NCI-H748 treated with DMSO at 0.1 percent for 48 hours (cell line): ENCODE measurements at places on chromosomes 1 and 21.

- DNase-seq, result no peak
Measured at GRCh38 chr1:200921571-200922110, 26.9 kb downstream of the INAVA start.

DNA sequence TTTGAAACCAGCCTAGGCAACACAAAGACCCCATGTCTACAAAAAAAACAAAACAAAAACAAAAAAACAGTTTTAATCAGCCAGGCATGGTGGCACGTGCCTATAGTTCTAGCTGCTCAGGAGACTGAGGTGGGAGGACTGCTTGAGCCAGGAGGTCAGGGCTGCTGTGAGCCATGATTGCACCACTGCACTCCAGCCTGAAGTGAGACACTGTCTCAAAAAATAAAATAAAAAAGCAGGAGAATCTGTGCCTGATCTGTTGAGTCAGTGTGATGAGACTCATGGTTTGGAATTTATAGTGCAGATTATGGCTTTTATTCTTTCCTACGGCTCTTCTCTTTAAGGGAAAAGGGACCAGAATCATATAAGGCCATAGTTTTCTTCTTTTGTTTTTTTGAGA is 16.5 kb downstream of the TRIT1 start:
- DNase-seq, result no peak

GRCh38 chr1:192538407-192539296 is 36.9 kb upstream of the RGS1 start:
- no peak for DNase-seq

DNA sequence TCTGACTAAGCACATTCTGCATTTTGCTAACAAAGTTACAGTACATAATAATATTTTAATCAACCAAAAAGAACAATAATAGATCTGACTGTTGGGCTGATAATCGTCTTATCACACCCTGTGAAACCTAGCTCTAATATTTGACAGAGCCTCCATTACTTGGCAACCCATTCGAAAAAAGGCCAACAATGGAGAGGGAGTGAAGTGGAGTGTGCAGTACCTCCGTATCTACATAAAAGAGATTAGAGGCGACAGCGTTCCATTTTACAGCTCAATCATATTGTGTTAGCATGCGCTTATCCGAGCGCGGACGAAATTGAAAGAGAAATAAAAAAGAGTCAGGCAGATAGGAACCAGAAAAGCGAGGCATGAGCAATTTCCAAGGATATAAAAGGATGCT is 137.3 kb upstream of the USH2A start:
- DNase-seq, result no peak

DNA sequence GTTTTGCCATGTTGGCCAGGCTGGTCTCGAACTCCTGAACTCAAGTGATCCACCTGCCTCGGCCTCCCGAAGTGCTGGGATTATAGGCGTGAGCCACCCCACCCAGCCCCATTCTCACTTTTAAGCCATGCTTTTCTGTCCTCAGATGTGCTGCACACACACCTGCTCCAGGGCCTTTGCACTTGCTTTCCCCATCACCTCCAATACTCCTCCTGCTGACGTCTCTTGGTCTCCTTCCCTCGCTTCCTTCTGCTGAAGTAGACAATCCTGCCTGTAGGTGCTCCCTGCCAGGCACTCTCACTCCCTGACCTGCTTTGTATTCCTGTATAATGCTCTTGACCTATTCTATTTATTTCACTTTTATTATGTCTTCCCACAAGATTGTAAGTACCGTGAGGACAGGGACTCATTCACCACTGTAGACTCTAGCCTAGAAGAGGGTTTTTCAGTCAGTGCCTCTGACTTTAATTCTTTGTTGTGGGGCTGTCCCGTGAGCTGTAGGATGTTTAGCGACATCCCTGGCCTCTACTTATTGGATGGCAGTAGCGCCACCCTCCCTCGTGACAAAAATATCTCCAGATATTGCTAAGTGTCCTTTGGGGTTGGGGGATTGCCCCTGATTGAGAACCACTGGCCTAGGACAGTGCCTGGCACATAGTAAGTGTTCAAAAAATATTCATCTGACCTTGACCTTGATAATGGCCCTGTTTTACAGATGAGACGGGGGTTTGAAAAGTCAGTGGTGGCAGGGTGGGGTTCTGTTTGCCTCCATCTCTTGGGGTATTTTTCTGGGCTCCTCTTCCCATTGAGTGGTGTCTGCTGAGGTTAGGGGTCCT is 4.6 kb downstream of the TNFRSF1B start:
- no peak for DNase-seq

GRCh38 chr21:16409352-16409751 is 679.6 kb downstream of the USP25 start:
- DNase-seq, result no peak

DNA sequence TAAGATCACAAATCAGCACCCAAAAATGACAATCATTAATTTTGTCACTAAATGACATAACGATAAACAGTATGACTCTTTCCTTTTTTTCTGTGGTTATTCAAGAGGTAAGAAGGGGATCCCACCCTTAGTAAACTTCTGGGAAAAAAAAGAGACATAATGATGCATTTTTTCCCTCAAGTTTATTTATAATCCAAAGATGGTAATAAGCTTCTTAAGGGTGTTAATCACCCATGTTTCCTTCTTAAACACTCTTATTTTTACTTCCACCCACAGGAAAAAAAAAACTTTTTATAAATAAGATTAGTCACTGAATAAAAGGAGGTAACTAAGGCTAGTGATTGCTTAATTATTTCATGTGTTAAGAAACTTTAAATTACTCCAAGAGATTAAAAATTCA is 24.7 kb downstream of the RGS1 start:
- no peak for DNase-seq

- DNase-seq, result no peak
Measured at GRCh38 chr1:117699953-117700352, 94.1 kb downstream of the TENT5C start.

DNA sequence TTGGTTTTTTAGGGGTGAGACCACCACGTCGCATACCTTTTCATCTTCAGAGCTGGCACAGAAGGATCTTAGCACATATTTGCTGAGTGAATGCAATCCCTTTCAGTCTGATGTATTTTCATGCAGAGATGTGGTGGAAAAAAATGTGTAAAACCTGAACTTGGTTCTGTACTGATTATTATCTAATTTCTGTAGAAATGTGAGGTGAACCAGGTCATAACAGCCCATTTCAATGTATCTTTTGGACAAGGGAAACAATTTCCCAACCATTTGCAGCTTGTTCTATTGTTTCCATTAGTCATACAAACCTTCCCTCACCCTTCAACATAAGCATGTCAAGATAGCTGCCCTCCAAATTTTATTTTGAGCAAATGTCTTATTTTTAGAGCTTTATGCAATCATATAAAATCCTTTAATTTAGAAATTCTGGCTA is 46.8 kb upstream of the RUNX1 start:
- DNase-seq, result no peak

GRCh38 chr1:47598357-47598756 is 160.5 kb downstream of the FOXD2 start:
- no peak for DNase-seq
